ENCODE measurements at places on chromosomes 7 and 10. TPM values are rescaled to one million over a fixed set of nuclear protein-coding genes. Genes with fewer than 3 reads are reported as not detected.

The PBLD gene
- 15.3 TPM for total RNA-seq

The ELFN1 gene
- total RNA-seq: 2.3 TPM

The LIPJ gene
- total RNA-seq: not detected

The CACNB2 gene
- 0.98 TPM for total RNA-seq

The CHRM2 gene
- total RNA-seq: not detected

The CCL24 gene
- total RNA-seq: not detected

The HOXA6 gene
- 8.1 TPM for total RNA-seq

The CPA1 gene
- not detected for total RNA-seq

DNA sequence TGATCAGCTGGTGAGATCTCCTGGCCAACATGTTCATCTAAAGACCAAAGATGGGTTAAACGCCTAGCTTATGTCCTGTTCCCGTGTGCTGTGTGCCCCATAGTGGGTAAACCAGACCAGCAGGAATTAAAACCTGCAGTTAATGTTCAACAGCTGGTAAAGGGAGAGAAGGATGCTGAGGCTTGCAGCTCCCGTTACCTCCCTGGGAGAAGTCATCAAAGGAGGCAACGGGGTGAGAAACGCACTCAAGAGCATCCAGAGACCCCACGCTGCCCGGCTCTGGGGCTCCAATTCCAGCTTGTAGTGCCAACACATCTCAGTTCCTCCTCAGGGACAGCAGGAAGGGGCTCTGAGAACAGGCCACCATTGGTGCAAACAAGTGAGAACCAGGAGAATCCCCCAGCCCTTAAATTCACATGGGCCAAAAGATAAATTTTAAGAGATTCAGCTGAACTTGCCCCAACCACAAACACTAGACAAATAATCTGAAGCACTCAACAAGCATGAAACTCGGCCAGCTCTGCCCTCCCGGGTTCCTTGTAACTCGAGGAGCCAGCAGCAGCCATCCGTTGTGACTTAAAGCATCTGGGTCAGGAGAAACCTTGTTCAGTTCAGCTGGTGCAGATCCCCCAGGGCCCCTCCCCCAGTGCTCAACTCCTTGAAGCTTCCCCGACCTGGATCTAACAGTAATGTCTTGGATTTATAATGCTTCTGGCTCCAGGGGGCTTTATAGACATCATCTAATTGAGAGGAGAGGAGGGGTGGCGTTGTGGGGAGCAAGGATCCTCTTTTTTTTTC, 29.4 kb downstream of the FAM241B start:
- no peak for DNase-seq
- H3K27ac ChIP-seq: no peak overlapping the region
- H3K4me1 ChIP-seq: no peaks in the 10 kb centered on the region
- peaks cover 1% of the 10 kb centered on the region for H3K27me3 ChIP-seq
- no peak overlapping the region for H3K4me3 ChIP-seq

- H3K4me1 ChIP-seq: peaks cover 5% of the 10 kb centered on the region
- no peak overlapping the region for H3K4me3 ChIP-seq
- no peaks in the 10 kb centered on the region for H3K27me3 ChIP-seq
These were observed 30.0 kb downstream of the NET1 start for GRCh38 chr10:5442065-5442989.

DNA sequence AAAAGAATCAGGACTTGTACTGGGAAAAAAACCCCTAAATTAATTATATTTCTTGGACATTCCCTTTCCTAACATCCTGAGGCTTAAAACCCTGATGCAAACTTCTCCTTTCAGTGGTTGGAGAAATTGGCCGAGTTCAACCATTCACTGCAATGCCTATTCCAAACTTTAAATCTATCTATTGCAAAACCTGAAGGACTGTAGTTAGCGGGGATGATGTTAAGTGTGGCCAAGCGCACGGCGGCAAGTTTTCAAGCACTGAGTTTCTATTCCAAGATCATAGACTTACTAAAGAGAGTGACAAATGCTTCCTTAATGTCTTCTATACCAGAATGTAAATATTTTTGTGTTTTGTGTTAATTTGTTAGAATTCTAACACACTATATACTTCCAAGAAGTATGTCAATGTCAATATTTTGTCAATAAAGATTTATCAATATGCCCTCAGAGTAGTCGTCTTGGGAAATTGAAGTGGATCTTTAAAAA, 6.6 kb downstream of the EMX2 start:
- peaks cover 3% of the 10 kb centered on the region for H3K27me3 ChIP-seq
- DNase-seq: no peak
- no peak overlapping the region for H3K27ac ChIP-seq
- no peaks in the 10 kb centered on the region for H3K36me3 ChIP-seq

GRCh38 chr10:22657566-22658225, 56.7 kb downstream of the PIP4K2A start:
- peaks cover 31% of the 10 kb centered on the region for H3K4me1 ChIP-seq
- no peak overlapping the region for H3K27ac ChIP-seq
- no peak for DNase-seq
- no peaks in the 10 kb centered on the region for H3K27me3 ChIP-seq
- H3K36me3 ChIP-seq: no peaks in the 10 kb centered on the region

- no peaks in the 10 kb centered on the region for H3K27me3 ChIP-seq
- DNase-seq: peak; percentile 45
- H3K27ac ChIP-seq: no peak overlapping the region
- peaks cover 40% of the 10 kb centered on the region for H3K4me1 ChIP-seq
- H3K4me3 ChIP-seq: no peak overlapping the region
These were observed 9.2 kb upstream of the SLC18A3 start for GRCh38 chr10:49600781-49601400.

GRCh38 chr10:91931526-91932190, 8.1 kb downstream of the BTAF1 start:
- H3K27me3 ChIP-seq: no peaks in the 10 kb centered on the region
- no peak for DNase-seq
- H3K36me3 ChIP-seq: no peaks in the 10 kb centered on the region
- no peak overlapping the region for H3K4me3 ChIP-seq
- 0 out of 2 replicates have a peak, but pooled peaks cover 7% of the 10 kb centered on the region for H3K4me1 ChIP-seq
- H3K27ac ChIP-seq: no peak overlapping the region

DNA sequence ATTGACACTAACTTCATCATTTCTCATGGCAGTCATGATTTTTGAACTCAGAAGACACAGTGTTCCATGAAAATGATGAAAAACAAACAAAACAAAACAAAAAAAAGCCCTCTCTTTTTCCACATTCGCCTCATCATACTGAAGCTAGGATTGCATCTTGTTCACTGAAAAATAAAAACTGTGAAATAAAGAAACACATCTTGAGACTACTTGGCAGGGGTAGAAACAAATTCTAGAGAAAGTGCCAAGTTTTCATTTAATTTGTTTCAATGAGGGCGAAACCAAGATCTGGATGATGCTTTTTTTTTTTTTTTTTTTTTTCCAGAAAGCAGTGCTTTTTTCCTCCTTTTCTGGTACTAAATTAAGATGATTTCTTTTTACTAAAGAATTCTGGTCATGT, 350.4 kb upstream of the ETV1 start:
- H3K27ac ChIP-seq: no peak overlapping the region
- no peaks in the 10 kb centered on the region for H3K36me3 ChIP-seq
- H3K4me3 ChIP-seq: no peak overlapping the region
- no peaks in the 10 kb centered on the region for H3K27me3 ChIP-seq
- no peak for DNase-seq

DNA sequence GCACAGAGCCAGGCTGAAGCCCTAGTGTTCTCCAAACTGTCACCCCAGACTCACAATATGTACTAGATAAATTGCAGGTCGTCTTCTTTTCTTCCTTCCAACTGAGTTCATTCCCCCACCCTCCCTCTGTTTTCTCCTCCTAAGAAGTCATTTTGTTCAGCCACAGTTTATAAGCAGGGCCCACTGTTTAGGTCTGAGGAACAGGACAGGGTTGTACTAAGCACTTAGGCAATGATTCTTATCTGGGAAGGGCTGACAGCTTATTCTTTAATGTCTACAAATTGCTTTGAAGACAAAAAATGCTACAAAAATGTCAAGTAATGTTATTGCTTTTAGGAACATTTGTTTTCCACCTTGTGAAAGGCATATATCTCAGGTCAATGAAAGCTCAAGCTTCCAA, 59.1 kb downstream of the CDC123 start:
- no peaks in the 10 kb centered on the region for H3K36me3 ChIP-seq
- no peak overlapping the region for H3K4me3 ChIP-seq
- 0 out of 2 replicates have a peak, but pooled peaks cover 3% of the 10 kb centered on the region for H3K4me1 ChIP-seq
- no peak for DNase-seq
- no peak overlapping the region for H3K27ac ChIP-seq

DNA sequence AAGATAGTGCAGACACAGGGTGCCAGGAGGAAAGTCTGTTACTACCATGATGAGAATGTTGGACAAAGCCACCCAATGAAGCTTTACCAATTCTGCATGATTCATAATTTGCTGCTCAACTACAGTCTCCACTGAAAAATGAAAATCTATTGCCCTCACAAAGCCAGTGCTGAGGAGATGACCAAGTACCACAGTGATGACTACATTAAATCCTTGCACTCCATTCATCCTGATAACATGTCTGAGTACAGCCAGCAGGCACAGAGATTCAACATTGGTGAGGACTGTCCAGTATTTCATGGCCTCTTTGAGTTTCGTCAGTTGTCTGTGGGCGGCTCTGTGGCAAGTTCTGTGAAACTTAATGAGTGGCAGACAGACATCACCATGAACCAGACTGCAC, 144.0 kb downstream of the PLCE1 start:
- H3K4me3 ChIP-seq: no peak overlapping the region
- H3K4me1 ChIP-seq: no peaks in the 10 kb centered on the region
- H3K27ac ChIP-seq: no peak overlapping the region
- no peak for DNase-seq

DNA sequence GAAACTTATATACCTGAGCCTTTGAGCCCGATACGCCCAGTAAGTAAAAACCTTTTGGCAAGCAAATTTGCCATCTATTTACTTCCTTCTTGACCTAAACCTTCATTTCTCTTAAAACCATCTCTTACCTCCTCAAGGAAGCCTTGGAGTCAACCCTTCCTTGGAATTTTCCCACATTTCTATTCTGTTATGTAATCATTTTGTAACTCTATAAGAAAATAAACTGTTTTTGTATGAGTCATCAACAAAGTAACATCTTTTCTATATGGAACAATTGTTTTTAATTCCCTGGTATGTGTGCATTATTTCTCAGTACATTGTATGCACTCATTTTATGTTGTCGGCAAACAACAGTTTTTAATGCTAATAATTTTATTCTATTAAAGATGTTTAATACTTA, 162.0 kb downstream of the TEX36 start:
- H3K27me3 ChIP-seq: no peaks in the 10 kb centered on the region
- no peak overlapping the region for H3K4me3 ChIP-seq
- no peaks in the 10 kb centered on the region for H3K36me3 ChIP-seq
- H3K27ac ChIP-seq: no peak overlapping the region
- H3K4me1 ChIP-seq: no peaks in the 10 kb centered on the region

DNA sequence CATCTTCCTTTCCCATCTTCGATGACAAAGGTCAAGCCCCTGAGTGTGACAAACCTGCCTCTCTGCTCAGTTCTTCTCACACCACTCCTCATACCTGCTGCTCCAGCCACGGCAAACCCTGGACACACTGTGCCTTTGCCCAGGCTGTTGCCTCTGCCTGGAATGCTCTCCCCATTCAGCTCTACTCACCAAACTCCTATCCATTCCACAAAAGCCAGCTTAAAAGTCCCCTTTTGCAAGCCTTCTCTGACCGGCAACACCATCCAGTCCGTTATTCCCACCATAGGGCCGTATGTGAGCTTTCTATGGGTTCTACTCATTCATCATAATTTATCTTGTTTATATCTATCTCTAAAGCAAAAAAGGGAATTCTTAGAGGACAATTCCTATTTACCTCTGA, 15.2 kb downstream of the GFRA1 start:
- no peaks in the 10 kb centered on the region for H3K27me3 ChIP-seq
- no peaks in the 10 kb centered on the region for H3K36me3 ChIP-seq
- no peaks in the 10 kb centered on the region for H3K4me1 ChIP-seq
- no peak overlapping the region for H3K4me3 ChIP-seq
- no peak overlapping the region for H3K27ac ChIP-seq

GRCh38 chr10:14173706-14174594, 156.8 kb downstream of the FRMD4A start:
- peak; percentile 45 for DNase-seq
- 0 out of 2 replicates have a peak, but pooled peaks cover 5% of the 10 kb centered on the region for H3K4me1 ChIP-seq
- peak overlapping the region; percentile 14 for H3K27ac ChIP-seq

DNA sequence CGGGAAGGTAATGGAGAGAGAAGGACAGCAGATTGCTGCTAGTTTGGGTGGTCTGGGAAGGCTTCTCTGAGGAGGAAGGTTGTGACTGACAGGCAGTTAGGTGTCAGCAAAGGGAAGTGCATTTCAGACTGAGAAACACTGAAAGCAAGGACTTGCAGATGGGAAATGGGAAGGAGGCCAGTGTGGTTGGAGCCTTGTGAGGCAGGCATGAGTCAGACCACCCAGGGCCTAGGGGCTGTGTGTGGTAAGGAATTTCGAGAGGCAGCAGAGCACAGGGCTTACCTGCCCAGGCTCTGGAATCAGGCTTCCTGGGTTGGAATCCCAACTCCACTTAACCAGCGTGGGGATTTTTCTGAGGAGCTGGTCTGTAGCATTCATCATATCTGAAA, 53.5 kb downstream of the NRF1 start:
- peaks cover 1% of the 10 kb centered on the region for H3K36me3 ChIP-seq
- H3K27ac ChIP-seq: no peak overlapping the region
- DNase-seq: no peak
- no peak overlapping the region for H3K4me3 ChIP-seq

- H3K27me3 ChIP-seq: no peaks in the 10 kb centered on the region
- no peaks in the 10 kb centered on the region for H3K36me3 ChIP-seq
- DNase-seq: no peak
- no peak overlapping the region for H3K4me3 ChIP-seq
- H3K27ac ChIP-seq: no peak overlapping the region
These were observed 367.0 kb upstream of the MGMT start for GRCh38 chr10:129099992-129100391.
